ENCODE measurements at places on chromosomes 11 and 22.
A peak's percentile ranks its signal among the peaks of the same experiment; 100 is the strongest.

GRCh38 chr22:37726241-37726887 lies 29.5 kb downstream of the TRIOBP start:
- no peak for DNase-seq

DNA sequence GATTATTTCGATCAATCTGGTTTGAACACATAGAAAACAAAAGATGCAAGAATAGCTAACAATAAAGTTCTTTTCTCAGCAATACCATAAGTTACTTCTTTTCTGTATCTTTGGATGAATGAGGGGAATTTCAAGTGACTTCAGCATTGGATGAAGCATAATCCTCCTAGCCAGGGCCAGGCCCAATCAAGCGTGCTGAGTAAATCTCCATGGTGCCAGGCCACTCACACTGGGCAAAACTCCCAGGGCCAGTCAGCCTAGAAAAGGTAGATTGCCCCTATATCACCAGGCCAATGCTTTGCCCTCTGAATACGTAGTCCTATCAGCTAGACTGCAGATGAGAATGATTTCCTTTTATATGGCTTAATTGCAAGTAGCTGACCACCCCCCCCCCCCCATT lies 6.0 kb downstream of the CNTF start:
- DNase-seq: no peak

DNA sequence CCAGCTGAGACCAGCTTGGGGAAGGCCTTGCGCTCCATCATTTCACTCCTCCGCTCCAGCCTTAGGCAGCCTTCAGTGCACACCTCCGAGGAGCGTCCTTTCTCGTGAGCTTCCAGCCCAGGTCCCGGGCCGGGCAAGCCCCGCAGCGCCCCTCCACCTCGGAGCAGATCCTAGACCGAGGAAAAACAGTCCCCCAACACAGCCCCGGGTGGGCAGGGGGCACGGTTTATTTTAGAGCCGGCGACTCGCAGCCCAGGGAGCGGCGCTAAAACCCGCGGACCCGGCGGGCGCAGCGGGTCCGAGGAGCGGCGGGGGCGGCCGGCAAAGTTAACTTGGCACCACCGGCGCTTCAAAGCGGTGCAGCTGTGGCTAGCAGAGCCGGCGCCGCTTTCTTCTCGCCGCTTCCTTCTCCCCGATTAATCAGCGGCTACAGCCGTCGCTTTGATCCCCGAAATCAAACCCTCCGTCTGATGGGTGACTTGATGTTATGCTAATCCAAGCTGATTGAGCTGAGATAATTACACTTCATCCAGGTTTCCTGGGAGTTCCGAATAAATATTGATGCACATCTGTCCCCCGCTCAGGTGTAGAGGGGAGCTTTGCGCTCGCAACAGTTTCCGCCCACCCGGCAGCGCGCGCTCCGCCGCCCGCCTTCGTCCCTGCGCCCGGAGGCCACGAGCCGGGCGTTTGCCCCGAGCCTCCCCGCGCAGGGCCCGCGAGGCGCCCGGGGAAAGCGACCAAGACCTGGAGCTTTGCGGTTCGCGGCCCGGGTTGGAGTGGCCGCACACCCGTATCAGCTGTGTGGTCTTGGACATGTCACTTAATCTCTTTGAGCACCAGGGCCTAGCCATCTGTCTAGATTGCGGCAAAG lies 192.7 kb downstream of the BUD13 start:
- no peak for DNase-seq

- DNase-seq: no peak
Observed at GRCh38 chr11:85132851-85133585, 494.1 kb downstream of the DLG2 start.

GRCh38 chr11:27861706-27862430 lies 161.6 kb upstream of the BDNF start:
- DNase-seq: no peak

DNA sequence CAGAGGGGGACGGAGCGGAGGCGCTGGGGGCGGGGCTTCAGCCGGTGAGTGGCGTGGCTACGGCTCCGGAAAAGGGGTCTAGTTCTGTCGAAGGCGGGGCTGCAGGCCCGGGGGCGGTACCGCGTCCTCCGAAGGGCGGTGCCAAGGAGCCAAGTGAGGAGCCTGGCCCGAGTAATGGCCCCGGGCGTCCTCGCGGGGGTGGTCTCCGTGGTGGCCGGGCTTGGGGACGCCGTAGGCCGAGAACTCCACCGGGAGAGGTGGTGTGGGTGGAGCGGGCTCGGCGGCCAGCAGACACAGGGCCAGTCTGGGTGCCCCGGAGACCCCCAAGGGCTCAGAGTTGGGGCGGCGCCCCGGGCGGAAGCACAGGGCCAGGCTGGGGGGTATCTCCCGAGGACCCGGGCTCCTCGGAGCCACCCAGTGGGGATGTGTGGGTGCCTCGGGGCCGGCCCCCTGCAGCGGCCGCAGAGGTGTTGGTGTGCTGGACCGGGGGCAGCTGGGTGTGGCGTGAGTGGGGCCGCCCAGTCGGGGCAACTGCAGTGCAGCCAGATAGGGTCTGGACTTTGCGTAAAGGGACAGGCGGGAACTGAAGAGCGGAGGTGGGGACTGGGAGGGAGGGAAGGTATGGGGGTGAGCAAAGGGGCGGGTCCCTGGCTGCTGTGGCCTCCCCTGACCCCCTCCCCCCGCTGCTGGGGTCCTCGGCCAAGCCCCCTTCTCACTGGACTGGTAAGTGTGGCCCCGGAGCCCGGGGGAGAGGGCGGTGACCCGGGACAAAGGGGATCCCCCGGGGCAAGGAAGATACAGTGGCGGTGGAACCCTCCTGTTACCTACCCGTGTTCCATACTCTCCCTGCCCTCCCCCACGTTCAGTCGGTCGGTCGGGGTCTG lies 838 bp downstream of the FKBP2 start:
- no peak for DNase-seq

DNA sequence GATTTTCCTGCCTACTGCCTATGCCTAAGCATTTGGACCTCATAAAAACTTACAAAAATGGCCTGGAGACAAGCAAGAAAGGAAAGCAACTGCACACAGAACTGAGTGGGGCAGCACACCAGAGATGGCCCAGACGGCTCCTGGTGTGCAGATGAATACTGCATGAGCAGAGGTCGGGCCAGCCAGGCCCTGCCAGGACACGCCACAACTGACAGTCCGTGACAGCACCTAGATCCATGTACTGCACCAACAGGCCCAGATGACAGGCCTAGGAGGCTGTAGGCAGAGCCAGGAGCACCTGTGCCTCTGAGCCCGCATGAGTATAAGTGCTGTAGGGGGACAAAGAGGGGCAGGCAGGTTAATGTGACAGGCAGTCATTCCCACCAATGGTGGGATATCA lies 160.2 kb downstream of the IGLL1 start:
- no peak for DNase-seq

GRCh38 chr11:132022733-132023478 lies 652.5 kb downstream of the NTM start:
- no peak for DNase-seq

DNA sequence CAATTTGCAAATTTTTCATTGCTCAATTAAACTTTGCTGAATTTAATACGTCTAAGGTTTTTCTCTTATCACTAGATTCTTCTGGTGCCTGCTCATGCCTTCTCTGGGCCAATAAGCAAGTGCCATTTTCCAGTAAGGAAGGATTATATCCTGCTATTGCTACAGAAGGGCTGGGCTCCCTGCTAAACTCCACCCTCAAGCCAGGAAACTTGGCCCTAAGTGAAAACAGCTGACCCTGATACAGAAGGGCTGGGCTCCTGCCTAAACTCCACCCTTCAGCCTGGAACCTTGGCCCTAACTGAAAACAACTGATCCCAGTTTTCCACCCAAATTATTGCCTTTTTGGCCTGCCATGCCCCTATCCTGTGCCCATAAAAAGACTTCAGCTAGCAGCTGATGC lies 385.3 kb downstream of the DYNC2H1 start:
- no peak for DNase-seq

GRCh38 chr11:31509051-31509428 lies 382 bp downstream of the IMMP1L start:
- peak; percentile 43 for DNase-seq

- DNase-seq: no peak
Observed at GRCh38 chr11:130653838-130654636, 205.6 kb downstream of the ADAMTS15 start.

- DNase-seq: no peak
Observed at GRCh38 chr11:10537600-10537999, 3.4 kb downstream of the RNF141 start.

GRCh38 chr11:81700076-81700475 lies 1033.6 kb downstream of the FAM181B start:
- DNase-seq: no peak

DNA sequence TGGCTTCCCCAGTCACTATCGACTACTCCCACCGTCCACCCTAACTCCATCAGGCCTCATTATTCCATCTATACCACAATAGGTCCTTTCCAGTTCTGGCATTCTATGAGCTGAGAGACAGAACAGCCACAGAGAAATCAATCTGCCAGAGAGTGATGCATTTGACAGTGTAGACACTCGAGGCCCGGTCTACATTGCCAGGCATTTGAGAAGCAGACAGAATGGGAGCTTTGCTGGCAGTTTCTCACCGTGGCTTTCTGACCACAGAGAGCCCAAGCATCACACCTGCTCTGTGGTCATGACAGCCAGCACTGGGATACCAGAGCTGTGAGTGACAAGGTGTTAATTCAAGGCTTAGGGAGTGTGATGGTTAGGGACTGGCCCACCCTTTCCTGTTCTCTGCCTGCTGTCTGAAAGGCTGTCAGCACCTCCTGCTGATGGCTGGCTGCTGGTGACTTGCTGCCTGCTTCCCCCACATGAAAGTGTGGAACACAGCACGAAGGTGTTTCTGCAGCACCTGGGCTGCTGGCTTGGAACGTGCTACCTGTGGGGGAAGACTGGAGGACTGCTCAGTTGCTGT lies 137.8 kb downstream of the KIRREL3 start:
- DNase-seq: no peak

GRCh38 chr11:94731880-94732601 lies 36.1 kb upstream of the AMOTL1 start:
- DNase-seq: no peak

DNA sequence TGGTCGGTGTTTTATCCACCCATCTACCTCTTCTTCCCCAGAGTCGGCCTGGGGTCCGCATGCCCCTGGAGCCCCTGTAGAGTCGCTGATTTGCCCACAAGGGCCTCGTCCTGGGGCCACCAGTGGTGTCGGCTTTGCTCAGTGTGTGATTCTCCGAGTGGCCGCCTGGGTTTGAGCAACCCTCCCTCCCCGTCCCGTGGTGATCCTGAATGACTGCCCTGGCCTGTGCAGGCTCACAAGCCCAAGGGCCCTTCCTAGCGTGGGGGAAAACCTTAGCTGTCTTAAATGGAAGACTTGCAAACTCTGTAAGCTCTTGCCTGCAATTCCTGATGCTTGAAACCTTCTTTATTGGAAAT lies 128.3 kb downstream of the OSBP2 start:
- no peak for DNase-seq

DNA sequence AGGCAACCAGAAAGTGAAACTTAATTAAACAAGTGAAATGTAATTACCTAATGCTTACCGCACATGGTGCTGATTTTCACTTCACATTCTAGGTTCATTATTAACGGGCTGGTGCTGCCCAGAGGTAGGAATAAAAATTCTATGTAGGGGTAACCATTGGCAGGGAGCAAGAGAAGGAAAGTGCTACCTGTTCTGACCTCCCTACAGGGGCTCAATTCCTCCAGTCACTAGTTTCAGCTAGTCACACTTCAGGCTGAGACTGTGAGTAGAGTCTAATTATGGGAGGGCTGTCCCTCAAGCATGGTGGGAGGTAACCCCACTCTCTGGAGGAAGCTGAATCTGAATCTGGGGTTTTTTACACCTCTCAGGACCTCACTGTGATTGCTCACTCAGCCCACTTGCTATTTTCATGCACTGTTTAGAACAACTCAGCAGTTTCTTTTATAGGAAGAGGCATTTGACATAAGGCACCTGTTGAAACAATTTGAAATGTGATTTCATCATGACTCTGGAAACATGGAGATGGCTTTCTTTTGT lies 75.4 kb downstream of the MAML2 start:
- peak; percentile 14 for DNase-seq

- no peak for DNase-seq
Observed at GRCh38 chr22:19903031-19903430, 38.5 kb upstream of the COMT start.

DNA sequence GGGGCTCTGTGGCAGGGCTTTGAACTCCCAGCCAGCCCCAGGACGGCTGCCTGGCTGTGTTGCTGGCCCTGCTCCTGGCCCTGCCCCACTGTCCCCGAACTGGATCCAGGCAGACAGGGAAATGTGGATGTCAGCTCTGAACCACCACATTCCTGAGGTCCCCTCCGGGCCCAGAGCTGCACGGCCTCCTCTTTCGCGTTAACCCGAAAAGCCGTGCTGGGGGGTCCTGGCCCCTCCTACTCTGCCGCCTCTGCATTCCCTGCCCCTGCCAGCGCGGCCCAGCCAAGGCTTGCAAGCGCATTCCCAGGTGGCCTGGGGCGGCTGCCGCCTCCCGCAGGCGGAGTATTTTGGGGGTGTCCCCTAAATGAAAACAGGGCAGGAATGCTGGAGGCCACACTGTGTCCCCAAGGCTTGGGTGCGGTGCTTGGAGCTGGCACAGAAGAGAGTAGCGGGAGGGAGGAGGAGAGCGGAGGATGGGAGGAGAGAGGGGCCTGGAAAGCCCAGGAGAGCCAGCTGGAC lies 5.4 kb downstream of the LINC01488 start:
- DNase-seq: no peak

DNA sequence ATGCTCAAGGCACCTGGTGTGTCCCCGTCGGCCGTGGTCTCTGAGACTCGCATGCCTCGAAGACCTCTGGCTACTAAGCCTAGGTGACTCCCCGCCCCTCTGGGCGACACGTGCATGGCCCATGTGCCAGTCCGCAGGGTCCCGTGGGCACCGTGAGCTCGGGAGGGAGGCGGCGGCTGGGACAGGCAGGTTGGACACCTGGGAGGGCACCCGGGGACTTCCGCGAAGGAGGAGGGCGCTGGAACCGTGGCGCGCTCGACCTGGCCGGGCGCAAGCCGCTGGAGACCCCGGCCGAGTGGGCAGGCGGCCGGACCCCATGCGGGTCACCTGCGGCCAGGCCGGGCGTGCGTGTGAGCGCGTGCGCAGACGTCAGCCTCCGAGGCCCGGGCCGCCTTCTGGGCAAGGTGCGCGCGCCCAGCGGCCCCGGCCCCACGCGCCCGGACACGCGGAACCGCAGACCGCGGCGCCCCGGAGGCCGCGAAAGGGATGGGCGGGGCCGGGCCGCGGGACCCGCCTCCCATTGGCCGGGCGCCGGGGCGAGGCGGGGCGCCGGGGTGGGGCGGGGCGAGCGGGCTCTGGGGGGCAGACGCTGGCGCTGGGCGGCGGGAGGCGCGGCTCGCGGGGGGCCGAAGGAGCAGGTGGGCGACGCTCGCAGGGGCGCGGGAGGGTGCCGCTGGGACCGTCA lies 579 bp upstream of the RASD2 start:
- DNase-seq: no peak

GRCh38 chr11:60168306-60168705 lies 14.6 kb downstream of the MS4A6A start:
- DNase-seq: no peak

GRCh38 chr11:60994541-60995080 lies 23.1 kb downstream of the CD6 start:
- DNase-seq: no peak

- DNase-seq: no peak
Observed at GRCh38 chr11:18066626-18067025, 20.6 kb upstream of the TPH1 start.

GRCh38 chr22:43288378-43288777 lies 54.8 kb downstream of the SCUBE1 start:
- DNase-seq: no peak

GRCh38 chr22:38401336-38402084 lies 53.5 kb downstream of the KCNJ4 start:
- no peak for DNase-seq

All from bone marrow (tissue), 2 donors.